HCT116 (cell line): ENCODE measurements at places on chromosomes 7 and 10. TPM values are rescaled to one million over a fixed set of nuclear protein-coding genes. Genes with fewer than 3 reads are reported as not detected.

DNA sequence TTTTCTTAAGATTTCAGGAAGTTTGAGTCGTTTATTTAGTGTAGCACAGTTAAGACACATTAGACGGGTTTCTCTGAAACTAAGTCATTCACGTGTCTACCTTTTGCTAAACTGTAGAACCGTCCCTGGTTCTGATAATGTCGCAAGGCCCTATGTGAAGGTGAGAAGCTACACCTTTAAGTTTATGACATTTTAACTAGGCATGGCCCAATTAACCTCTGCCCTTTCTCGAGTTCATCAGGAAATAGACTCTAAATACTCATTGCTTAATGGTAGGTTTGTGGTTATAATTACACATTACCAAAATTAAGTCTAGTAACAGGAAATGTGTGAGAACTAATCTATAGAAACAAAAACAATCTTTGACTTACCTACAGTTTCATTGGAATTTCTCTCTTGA, 126.6 kb upstream of the FZD8 start:
- DNase-seq, result no peak

- peak; percentile 87 for DNase-seq
Observed at GRCh38 chr10:101066146-101066895, 4.5 kb downstream of the KAZALD1 start.

DNA sequence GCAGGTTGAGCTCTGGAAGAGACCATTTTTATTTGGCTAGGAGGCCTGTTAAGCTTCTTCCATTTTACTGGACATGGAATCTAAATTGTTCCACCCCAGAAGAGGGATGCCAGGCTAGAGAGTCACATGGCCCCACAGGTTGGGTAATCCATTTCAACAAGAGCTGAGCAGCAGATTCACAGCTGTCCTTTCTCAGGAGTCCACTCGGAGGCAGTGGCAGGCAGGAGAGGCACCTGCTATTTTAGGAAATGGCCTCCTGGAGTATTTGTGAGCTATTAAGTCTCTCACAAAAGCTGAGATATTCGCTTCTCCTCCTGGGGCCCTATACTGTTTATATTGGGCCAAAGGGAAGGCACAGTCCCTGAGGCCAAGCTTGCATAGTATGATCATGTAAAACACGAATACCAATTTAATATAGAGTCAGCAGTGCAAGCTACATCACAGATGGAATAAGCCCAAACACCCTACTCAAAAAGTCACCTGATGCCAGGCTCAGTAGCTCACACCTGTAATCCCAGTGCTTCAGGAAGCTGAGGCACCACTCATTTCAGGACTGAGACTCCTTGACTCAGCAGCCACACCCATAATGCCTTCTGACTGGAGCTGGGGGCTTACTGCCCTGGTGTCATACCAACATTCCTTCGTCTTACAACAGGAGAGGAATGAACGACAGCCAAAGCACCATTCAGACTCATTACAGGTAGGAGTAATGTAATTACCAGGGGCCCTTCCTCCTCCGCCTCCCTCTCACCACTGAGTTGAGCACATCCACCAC, 124.1 kb downstream of the LMBR1 start:
- DNase-seq, result no peak

- no peak for DNase-seq
Observed at GRCh38 chr7:42650701-42651100, 261.2 kb downstream of the C7orf25 start.

ATOH7 gene
- total RNA-seq, result not detected

- peak; percentile 15 for DNase-seq
Observed at GRCh38 chr10:110609605-110610004, 34.5 kb upstream of the RBM20 start.

DNA sequence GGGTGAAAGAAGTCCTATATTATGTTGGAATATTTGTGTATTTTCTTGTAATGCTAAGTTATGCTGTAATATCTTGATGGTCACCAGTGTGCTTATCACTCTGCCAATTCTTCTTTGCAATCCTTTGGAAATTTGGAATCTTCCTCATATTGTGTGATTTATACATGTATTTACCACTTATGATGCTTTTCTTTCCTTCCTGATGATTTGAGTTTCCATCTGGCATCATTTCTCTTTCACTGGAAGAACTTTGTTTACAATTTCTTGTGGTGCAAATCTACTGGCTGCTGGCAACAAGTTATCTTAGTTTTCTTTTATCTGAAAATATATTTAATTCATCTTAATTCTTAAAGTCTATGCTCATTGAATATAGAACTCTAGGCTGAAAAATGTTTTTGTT, 29.2 kb downstream of the CFAP69 start:
- no peak for DNase-seq

- no peak for DNase-seq
Observed at GRCh38 chr10:92142949-92143348, 147.9 kb downstream of the CPEB3 start.

CPED1 gene
- total RNA-seq, result 1.2 TPM

- DNase-seq, result no peak
Observed at GRCh38 chr7:36038063-36038721, 114.9 kb upstream of the EEPD1 start.

GRCh38 chr10:9381733-9382532, 1327.4 kb downstream of the GATA3 start:
- no peak for DNase-seq

TMEM196 gene
- not detected for total RNA-seq

TECPR1 gene
- total RNA-seq, result 19.9 TPM

GRCh38 chr7:29084832-29085231, 61.5 kb downstream of the CPVL start:
- DNase-seq, result no peak

DNA sequence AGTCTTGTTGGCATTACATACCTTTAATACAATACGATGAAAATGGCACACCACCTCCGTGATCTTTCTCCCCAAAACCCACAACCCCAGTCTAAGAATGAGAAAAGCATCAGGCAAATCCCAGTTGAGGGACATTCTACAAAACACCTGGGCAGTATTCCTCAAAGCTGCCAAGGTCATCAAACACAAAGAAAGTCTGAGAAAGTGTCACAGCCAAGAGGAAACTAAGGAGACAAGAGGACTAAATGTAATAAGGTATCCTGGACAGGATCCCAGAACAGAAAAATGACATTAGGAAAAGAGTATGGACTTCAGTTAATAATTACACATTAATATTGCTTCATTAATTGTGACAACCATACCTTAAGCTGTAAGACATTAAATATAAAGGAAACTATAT, 14.5 kb upstream of the FRMD4A start:
- no peak for DNase-seq

DNA sequence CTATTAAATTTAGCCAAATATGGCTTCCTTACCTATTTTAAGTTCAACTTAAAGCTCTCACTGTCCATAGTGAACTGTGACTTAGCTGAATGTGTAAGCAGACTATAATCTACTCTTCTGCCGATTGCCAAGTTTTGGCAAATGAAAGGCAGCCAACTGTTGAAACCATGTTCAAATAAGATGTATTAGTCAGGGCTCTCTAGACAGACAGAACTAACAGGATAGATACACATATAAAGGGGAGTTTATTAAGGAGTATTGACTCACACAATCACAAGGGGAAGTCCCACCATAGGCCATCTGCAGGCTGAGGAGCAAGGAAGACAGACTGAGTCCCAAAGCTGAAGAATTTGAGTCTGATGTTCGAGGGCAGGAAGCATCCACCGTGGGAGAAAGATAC, 837.7 kb upstream of the AUTS2 start:
- no peak for DNase-seq

DNA sequence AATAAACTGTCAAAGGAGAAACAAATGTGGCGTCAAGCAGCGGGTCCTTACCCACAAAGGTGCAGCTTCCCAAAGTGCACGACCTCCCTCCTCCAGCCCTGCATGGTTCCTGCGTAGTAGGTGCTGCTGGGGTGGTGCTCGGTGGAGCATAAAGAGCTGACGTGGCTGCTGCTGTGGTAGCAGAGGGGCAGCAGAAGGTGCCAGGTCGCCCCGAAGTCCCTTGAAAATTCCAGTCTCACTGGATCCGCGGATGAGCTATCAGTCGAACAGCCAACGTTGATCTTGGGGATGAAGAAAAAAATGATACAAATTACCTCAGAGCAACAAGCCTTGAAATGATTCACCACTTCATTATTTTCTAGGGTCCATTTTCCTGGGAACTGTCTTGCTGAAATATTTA, 105.0 kb upstream of the SLC26A5 start:
- DNase-seq, result no peak

FOXP2 gene
- 2.5 TPM for total RNA-seq

DNA sequence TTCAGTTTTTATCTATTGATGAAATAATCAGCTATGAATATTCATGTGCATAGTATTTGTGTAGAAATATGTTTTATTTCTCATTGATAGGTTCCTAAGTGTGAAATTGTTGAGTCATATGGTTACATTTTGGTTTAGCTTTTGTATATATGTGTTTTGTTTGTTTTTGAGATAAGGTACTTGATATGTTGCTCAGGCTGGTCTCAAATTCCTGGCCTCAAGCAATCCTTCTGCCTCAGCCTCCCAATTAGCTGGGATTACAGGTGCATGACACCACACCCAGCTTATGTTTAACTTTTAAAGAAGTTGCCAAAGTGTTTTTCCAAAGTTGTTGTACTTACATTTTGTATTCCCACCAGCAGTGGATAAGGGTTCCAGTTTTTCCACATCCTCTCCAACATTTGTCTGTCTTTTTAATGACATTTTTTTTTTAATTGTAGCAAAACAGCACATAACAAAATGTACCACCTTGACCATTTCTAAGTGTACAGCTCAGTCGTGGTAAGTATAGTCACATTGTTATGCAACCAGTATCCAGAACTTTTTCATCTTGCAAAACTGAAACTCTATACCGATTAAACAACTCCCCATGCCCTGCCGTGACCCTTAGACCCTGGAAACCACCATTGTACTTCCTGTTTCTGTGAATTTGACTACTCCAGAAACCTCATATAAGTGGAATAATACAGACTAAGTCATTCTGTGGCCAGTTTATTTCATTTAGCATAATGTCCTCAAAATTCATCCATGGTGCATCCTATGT, 12.6 kb upstream of the UBE2D1 start:
- no peak for DNase-seq

- DNase-seq, result no peak
Observed at GRCh38 chr7:131010717-131011431, 276.9 kb upstream of the KLF14 start.

TSPAN33 gene
- total RNA-seq, result 22.2 TPM

GRCh38 chr10:14879124-14879927, 660 bp downstream of the SUV39H2 start:
- DNase-seq, result no peak

DNA sequence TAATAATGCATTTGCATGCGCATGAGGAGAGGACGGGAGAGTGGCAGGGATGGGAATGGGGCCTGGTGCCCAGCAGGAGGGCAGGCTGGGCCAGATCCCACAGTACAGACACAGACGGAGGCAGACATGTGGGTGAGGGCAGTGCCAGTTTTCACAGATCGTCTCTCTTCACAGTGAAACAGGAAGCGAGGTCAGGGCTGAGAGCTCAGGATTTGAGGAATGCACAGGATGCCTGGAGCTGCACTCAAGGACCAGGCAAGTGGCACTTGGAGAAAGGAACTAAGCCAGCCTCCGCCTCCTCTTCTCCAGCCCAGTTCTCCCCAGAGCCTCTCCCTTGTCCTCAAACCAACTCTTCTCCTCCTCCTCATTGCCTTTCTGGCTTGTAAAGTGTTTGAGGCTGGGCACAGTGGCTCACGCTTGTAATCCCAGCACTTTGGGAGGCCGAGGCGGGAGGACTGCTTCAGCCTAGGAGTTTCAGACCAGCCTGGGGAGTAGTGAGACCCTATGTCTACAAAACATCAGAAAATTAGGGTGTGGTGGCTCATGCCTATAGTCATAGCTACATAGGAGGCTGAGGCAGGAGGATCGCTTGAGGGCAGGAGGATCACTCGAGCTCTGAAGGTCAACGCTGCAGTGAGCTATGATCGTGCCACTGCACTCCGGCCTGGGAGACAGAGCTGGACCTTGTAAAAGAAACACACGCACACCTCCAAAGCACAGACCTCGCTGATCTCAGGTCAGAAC, 115.2 kb downstream of the HIP1 start:
- DNase-seq, result no peak

GRCh38 chr7:18163091-18163490, 135.4 kb upstream of the PRPS1L1 start:
- DNase-seq, result no peak

GRCh38 chr7:142927085-142927745, 6.3 kb downstream of the TRPV5 start:
- no peak for DNase-seq

- DNase-seq, result no peak
Observed at GRCh38 chr10:132570771-132571649, 33.4 kb downstream of the INPP5A start.

- DNase-seq, result no peak
Observed at GRCh38 chr7:136446751-136447150, 421.7 kb upstream of the CHRM2 start.

DNA sequence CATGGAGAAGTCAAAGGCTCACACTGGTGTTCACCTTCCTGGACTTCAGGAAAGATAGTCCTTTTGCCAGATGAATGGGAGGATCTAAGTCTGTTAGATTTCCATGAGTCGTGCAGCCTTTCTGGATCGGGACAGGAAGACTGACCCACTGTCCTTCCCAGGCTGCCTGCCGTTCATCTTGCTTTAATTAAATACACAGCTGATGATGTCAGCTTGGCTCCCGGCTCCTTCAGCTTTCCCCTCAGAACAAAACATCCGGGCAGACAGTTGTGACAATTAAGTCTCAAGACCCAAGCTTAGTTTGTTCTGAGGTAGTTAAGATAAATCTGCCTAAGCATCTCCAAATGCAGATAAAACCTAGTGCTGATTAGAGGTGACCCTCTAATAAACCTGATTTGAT, 58.6 kb downstream of the AUTS2 start:
- DNase-seq, result no peak

PRPS1L1 gene
- total RNA-seq, result not detected

TEX36 gene
- 0.25 TPM for total RNA-seq

DNA sequence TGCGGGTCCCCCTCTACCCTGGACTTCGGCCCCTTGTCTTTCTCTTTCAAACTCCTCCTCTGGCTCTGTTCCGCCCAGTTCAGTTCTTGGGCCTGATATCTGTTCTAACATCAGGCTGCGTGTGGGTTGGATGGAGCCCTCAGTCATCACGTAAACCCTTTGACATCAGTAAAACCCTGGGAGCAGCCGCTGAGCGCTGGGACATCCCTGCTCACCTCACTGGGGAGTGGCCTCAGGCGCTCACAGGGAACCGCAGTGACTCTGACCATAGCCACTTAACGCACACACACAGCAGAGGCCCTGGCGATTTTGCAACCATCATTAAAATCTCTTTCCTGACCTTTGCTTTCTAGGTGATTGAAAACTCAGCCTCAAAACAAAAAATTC, 113.3 kb downstream of the CYTH3 start:
- DNase-seq, result no peak

- no peak for DNase-seq
Observed at GRCh38 chr10:26970667-26971066, 109.9 kb upstream of the ABI1 start.

DNA sequence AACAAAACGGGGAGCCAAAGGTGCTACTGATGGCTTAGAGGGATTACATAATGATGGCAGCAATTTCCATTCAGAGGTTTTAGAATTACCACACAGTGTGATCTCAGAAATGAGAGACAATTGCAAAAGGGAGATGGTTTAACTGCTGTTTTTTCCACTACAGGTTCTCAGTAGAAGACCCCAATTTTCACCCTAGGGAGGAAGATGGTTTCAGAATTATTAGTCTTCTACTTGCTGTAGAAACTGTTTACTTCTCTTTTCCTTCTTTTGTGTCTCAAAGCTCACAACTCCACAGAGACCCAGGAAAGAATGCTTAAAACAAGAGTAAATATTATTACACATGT, 226.5 kb downstream of the INHBA start:
- DNase-seq, result no peak

- no peak for DNase-seq
Observed at GRCh38 chr10:5506246-5506645, 6.9 kb upstream of the CALML5 start.

GIMAP4 gene
- 0.49 TPM for total RNA-seq

RHOBTB1 gene
- 1.6 TPM for total RNA-seq

DCLRE1C gene
- 14.5 TPM for total RNA-seq

CNPY1 gene
- not detected for total RNA-seq
